ENCODE measurements at places on chromosomes 16 and 17.

DNA sequence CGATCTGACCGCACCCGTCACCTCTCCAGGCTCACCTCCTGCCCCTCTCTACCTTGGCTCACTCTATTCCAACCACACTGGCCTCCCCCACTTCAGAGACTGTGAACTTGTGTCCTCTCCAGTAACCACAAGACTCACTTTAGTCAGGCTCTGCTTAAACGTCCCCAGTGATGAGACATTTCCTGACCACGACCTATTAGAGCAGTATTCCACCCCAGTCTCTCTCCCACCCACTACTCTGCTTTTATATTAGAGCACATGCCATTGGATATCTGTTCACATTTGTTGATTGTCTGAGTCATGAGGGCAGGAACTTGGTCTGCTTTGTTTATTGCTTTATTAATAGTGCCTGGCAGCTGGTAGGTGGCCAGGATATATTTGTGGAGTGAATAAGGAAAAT is 20.1 kb downstream of the COX11 start:
- no peak for DNase-seq

DNA sequence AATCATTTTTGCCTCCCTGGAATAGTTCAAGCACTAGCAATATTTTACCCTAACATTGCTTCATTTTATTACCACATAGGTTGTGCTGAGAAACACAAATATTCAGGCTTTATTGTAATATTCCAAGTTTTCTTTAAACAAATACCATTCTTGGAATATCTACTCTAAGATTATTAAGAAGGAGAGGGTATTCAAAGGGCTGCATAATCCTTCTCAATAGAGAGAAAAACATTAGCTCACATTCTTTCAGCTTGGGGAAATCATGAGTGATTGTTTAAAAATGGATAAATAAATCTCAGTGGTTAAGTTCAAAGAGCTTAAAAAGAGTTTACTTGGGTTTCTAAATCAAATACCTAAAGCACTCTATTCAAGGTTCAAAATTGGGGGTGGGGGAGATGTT is 111.9 kb upstream of the CORO6 start:
- DNase-seq: no peak

- DNase-seq: no peak
Measured at GRCh38 chr16:78317564-78318240, 218.2 kb downstream of the WWOX start.

GRCh38 chr16:12750554-12750918 is 53.2 kb downstream of the CPPED1 start:
- DNase-seq: no peak

DNA sequence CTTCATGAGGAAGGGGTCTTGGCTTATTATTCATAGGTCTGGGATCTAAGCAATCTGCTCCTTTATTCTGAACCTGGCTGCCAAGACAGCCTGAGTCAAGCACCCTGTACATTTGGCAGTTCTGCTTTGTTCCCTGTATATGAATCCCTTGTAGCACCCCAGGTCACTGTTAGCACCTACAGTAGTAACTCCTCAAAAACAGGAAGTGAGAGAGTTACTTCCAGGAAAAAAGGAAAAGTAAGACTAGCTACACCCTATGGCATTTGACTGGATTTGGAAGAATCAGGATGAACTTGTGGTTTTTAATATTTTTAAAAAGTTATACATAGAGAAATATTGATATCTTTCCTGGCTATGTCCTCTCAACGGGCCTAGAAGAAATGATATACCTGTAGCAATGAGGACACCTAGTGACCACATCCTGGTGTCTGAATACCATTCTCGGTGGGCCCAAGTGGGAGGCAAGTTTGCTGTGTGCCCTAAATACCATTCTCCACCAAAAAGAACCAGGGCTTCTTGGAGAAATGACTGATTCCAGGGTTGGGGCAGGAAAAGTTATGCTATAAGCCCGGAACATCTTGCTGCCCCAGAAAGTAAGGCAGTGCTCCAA is 9.9 kb downstream of the ANKRD40 start:
- DNase-seq: no peak

- DNase-seq: no peak
Measured at GRCh38 chr16:739560-740458, 988 bp downstream of the CIAO3 start.

GRCh38 chr17:56910509-56911235 is 3.2 kb downstream of the TRIM25 start:
- no peak for DNase-seq

GRCh38 chr16:85172455-85173145 is 60.3 kb upstream of the CIBAR2 start:
- no peak for DNase-seq

- DNase-seq: no peak
Measured at GRCh38 chr17:39777534-39778365, 40.0 kb downstream of the GRB7 start.

DNA sequence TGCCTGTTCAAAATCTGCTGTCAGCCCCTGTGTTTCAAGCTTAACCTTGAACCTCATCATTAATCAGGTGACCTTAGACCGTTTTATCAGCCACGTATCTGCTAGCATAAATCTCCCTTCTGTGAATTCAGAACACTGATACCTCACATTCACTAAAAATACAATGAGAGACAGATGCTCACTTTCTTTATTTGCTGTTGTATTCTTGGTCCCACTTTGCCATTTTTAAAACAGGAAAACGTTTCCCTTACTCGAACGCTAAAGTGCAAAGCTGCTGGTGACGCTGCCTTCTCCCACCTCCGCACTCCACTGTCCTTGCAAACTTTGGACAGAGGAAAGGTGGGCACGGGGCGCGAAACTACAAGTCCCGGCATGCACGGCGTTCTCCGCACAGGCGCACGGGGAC is 220 bp upstream of the ARHGAP44 start:
- peak; percentile 41 for DNase-seq

DNA sequence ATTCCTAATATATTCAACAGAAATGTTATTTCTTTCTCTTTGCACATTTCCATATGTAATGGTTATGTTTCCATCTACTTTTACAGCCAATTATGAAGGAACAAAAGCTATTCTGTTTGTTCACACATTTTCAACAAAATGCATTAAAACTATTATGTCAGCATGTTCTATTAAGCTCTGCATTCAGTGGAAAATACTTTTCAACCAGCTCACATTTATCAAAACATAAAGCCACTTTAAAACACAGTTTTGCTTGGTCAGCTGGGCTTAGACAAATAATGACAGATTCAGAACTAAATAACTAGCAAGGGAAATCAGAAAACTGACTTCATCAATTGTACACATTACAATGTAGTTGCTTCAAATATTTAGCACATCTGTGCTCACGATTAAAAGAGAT is 6.9 kb downstream of the SALL1 start:
- DNase-seq: no peak

- no peak for DNase-seq
Measured at GRCh38 chr17:1793447-1793806, 31.6 kb downstream of the SERPINF1 start.

GRCh38 chr16:3281222-3281820 is 2.0 kb upstream of the ZNF263 start:
- no peak for DNase-seq

DNA sequence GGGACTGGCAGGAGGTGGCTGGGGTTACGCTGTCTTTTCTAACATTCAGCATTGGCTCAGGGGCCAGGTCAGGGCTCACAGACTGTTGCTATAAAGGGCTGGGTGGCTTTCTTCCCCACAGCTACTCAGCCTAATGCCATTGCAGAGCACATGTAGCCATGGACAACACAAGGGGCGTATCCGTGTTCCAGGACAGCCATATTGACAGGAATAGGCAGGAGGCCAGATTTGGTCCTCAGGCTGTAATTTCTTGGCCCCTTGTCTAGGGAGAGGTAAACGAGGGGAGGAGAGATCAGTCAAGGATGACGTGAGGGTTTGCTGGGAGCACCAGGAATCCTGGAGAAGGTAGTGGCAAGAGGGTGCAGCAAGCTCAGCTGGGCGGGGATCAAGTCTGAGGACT is 21.2 kb upstream of the MYO15B start:
- no peak for DNase-seq

DNA sequence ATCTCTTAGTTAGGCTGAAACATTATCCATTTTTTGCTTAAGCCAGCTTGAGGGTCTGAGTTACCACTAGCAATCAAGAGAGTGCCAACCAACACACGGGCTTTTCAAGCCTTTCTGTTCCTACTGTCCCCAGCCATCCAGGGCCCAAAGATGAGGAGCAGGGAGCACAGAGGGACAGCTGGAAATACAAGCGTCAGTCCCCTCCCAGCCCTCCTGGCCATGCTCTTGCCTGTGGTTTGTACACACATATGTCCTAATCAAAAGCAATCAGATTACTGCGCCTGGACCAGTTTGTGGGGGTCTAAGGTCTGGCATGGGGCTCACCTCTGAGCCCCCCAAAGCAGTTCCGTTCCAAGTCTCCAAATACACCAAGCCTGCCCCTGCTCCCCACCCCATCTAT is 3.5 kb downstream of the CORO7 start:
- DNase-seq: no peak

- DNase-seq: peak; percentile 94
Measured at GRCh38 chr16:15672514-15673167, 22.6 kb downstream of the NDE1 start.

DNA sequence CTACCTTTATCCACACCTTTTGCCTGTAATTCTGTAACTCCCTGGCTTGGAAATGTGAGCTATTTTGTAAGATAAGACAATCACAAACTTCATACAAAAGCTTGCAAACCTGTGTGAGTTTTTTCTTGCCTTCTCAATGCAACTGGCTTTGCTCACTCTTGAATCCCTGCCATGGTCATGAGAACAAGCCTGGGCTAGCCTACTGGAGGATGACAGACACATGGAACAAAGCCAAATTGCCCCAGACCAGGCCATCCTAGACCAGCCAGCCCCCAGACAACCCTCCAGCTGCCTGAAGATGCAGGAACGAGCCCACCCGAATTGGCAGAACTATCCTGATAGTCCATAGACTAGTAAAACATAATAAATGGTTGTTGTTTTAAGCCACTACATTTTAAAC is 466.6 kb upstream of the ERCC4 start:
- DNase-seq: no peak

DNA sequence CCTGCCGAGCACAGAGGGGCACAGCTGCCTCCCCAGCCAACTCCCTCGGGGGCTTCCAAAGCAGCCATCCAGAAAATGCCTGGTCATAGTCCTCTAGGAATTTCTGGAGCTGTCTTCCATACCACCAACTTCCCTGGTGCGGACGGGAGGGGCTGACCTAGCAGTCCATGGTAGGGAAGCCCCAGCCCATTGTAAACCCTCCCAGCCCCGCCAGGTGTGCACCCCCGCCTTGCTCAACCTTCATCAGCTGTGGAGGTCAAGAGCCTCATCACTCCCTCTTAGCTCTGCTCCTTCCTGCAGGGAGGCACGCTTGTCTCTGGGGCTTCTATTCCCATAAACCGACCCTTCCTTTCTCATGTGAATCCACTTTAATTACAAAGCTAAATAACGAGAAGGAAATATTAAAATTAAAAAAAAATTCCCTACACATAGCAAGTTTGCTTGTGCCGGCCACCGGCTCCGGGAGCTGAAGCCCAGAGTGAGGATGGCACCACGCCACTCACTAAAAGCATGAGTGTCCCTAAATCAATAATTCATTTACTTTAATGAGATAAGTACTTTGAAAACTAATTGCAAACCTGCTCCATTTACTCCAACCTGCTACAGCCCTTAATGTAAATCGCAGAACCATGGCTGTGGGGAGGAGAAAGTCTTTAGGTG is 181.4 kb downstream of the ENGASE start:
- no peak for DNase-seq

GRCh38 chr16:66471716-66472393 is 44.8 kb downstream of the BEAN1 start:
- no peak for DNase-seq

- no peak for DNase-seq
Measured at GRCh38 chr16:14423344-14423743, 206.7 kb downstream of the PARN start.

DNA sequence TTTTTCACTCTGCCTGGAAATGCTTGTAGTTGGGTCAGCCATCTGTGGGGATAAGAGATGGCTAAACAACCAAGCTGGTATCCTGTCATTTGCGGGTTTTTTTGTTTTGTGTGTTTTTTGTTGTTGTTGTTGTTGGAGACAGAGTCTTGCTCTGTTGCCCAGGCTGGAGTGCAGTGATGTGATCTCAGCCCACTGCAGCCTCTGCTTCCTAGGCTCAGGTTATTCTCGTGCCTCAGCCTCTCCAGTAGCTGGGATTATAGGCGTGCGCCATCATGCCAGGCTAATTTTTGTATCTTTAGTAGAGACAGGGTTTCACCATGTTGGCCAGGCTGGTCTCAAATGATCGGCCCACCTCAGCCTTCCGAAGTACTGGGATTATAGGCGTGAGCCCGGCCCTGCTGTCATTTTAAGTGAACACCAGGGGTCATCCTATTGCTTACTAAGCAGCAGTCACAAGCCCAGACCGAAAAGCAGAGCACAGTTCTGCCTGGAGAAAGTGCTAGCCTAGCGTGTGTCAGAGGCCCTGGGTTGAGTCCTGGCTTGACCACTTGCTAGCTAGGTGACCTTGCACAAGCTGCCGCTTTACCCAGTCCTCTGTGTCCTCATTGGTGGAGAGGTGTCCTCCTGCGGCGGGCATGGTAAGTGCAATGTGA is 4.6 kb downstream of the SMCR8 start:
- DNase-seq: peak; percentile 33

GRCh38 chr17:37340804-37341203 is 35.0 kb upstream of the C17orf78 start:
- DNase-seq: no peak

DNA sequence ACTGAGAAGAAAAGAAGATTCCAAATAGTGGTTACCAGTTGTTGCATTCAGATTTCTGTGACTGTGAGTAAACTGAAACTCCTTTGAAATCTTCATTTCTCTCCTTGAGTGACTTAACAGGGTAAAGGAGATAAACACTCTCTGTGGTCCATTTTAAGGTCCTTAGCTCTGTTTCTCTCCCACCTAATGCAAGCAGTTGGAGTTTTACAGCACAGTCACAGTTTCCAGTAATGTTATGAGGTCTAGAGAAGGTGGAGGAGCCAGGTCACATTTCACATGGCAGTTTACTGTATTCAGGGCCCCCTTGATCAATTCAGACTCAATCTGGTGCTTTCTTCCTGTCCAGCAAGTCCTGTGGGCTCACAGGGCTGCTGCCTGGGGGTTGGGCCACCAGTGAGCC is 32.2 kb upstream of the SLC12A3 start:
- no peak for DNase-seq

DNA sequence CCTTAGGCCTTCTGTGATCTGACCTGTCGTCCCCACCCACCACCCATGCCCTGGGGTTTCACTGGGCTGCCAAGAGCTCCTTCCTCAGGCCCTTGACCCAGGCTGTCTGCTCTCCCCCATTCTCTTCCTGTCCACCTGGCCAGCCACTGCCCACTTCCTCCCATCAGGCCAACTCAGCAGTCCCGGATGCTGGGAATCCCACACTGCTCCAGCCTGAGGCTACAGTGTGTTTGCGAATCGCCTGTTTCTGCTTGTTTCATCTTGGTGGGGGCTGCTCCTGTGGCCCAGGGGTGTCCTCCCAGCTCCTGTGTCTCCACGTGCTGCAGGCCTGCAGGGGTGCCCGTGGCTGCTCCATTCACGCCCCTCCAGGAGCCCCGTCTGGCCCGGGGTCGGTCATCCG is 839 bp upstream of the METRN start:
- no peak for DNase-seq
